ENCODE measurements at places on chromosomes 1 and 21.

DNA sequence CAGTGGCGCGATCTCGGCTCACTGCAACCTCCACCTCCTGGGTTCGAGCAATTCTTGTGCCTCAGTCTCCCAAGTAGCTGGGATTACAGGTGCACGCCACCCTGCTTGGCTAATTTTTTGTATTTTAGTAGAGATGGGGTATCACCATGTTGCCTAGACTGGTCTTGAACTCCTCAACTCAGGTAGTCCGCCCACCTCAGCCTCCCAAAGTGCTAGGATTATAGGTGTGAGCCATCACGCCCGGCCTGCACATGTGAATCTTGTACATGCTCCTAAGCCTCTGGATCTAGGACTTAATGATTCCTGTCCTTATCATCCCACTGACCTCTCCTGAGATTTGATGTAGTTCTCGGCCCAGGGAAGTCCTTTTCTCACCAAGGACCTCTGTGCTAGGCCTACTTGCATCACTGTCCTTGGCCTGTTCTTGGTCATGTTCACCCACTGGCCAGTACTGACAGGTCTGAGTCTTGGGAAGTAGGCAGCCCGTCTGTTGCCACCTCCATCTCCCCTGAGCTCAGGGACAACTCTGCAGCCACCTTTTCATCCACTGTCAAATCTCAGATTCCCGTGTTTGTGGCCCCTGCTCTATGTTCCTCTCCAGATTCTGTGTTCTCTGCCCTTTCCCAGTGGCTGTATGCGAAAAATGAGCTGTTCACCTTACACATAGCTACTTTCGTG, 9.4 kb downstream of the HYI start:
- no peak for DNase-seq

DNA sequence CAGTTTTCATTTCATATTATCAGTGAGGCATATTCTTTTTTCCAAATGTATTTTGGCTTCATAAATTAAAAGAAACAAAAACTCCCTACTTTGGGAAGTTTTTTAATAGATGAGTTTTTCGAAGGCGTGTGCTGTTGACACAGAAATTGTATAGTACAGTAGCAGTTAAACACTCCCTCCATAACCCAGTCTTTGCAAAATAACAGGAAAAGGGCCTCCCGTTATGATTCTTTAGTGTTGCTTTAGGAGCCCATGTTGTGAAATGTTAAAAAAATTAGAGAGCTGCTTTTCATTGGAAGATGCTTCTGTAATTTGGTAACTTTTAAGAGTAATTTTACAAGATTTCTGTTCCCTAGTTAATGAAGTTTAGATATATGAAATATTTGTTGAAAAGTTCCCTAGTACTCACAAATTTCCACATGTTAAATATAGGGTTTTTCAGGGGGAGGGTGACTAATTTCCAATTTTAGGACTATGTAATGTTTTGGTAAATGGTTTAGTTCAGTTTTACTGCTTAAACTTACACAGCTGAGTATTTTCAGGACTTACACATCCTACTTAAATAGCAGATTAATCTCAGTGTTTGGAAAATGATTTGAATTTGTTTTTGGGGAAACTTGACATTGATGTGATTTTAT, 2.0 kb downstream of the CAMSAP2 start:
- DNase-seq, result no peak

DNA sequence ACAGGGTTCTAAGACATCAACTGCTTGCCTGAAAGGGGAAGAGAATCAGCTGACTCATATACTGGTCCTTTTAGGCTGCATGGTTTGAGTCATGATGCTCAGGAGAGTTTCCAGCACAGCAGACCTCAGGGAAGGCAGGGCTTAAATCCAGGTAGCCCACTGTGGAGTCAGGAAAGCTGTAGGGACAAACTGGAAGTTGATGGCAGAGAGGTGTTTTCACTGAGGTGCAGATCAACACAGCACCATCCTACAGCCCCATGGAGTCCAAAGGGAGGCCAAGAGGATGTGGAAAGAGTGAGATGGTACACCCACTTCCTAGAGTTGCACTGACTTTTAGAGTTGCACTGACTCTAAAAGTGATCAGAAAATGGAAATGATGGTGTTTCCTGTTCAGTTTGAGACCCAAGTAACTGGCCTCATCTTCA, 252.4 kb upstream of the DUSP10 start:
- DNase-seq, result no peak

GRCh38 chr1:197837911-197838310, 62.6 kb upstream of the DENND1B start:
- DNase-seq, result no peak

DNA sequence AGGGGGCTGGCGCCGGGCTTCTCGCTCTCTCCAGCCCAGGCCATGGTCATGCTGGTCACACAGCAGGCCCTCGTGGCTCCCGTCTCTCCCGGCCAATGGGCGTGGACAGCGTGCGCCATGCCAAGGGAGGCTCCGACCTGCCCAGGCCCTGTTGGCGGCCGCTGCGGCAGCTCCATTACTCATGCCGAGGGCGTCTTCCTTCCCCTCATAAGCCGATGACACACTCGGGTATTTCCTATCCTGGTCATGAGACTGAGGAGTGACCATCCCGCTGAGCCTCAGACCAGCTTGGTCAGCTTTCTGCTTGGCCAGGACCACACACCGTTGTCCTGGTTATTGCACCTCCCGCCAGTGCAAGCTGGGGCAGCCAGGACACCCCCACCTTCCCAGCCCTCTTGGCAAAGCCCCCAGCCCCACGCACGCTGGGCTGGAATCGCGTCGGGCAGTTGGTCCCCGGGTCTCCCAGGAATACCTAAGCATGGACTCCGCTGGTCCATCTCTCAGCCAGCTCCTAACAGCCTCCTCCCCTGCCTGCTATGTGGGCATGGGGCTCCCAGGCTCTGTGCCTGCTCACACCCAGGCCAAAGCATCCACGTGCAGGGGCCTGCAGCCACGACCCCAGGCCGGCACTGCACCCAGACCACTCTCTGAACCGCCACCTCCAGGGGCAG, 49.8 kb downstream of the ARHGEF16 start:
- DNase-seq, result no peak

GRCh38 chr21:14403681-14404318, 20.9 kb upstream of the HSPA13 start:
- peak; percentile 45 for DNase-seq

- no peak for DNase-seq
Measured at GRCh38 chr1:198638441-198638840, 399 bp upstream of the PTPRC start.

GRCh38 chr1:43279161-43279560, 6.2 kb downstream of the C1orf210 start:
- DNase-seq, result no peak

GRCh38 chr1:156233426-156234127, 8.4 kb upstream of the BGLAP start:
- no peak for DNase-seq
